M059J (cell line): ENCODE measurements at places on chromosomes 16 and 17. TPM values are rescaled to one million over a fixed set of nuclear protein-coding genes. Genes with fewer than 3 reads are reported as not detected.
A peak's percentile ranks its signal among the peaks of the same experiment; 100 is the strongest.

GRCh38 chr17:44079877-44080821 is 9.6 kb downstream of the G6PC3 start:
- DNase-seq: no peak

DNA sequence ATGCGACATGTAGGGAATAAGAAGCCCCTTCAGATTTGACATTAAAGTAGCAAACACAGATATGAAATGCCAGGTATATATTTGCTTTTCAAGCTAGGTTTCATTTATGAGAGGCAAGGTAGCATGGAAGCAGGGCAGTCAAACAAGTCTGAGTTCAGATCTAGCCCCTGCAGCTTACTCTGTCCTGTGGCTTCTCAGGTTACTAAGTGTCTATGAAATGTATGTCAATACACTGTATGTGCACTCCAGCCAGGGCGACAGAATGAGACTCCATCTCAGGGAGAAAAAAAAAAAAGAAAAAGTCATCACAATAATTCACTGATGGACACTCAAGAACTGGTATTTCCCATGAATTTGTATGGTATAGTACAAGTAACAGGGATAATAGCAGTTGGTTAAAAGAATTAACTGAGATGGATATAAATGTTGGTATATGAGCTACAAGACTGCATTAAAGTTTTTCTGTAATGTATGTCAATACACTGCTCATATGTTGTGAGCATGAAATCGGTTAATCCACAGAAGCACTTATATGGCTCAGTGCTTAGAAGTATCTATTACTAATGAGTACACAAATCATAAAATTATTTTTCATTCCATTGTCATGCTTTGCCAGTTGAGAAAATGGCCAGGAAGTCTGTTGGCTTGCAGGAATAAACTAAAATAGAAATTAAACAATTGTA is 2.9 kb upstream of the WSB1 start:
- DNase-seq: no peak

The E4F1 gene
- total RNA-seq: 9.6 and 20.1 TPM in 2 replicates

GRCh38 chr17:50289991-50290702 is 15.9 kb downstream of the TMEM92 start:
- DNase-seq: peak; percentile 98

DNA sequence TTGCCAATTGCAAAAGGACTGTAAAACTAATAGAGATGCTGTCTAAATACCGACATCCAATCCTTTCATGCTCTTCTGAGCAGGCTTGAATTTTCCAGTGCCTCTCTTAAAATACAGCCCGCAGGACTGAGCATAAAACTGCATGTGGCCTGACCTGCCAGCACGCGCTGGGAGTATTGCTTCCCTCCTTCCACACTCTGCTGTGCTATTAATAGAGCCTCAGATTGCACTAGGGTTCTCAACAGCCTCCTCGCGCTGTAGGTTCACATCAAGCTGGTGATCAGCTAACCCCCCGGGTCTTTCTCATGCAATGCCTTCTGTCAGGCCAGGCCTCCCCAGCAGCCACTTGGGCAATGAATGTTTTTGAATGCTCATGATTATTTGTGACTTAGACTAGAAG is 14.2 kb upstream of the MSI2 start:
- no peak for DNase-seq

The C17orf107 gene
- 0.20 TPM in 1 of 2 replicates, not detected in the other for total RNA-seq

DNA sequence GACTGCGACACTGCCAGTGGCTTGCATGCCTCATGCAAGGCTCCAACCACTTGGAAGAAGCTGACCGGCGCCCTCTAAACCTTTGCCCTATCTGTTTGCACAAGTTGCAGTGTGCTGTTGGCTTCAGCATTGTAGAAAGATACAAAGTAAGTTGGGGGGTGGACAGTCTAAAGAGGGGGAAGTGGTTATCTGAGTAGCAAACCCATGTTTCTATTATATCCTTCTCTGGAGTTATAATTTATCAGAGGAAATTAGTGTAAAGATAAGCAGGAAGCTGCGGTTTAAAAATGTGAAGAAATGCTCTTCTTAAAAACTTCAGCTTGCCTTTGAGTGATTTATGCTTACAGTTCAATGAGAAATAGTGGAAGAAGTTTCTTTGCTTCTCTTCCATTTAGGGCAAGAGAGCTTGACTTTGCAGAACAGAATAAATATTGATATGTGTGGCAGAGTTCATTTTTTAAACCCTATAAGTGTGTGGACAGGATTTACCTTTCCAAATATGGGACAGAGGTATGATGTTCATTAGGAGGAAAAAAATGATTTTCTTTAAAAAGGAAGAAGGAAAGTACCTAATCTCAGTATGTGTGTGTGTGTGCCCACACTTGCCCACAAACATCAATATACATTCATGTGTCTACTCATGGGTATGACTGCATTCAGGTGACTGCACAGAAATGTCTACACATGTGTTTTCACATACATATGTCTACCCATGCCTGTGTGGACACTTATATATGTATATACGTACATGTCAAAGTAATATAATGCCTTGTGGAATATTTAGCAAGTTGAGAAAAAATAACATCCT is 8.1 kb downstream of the AMZ2 start:
- DNase-seq: no peak

DNA sequence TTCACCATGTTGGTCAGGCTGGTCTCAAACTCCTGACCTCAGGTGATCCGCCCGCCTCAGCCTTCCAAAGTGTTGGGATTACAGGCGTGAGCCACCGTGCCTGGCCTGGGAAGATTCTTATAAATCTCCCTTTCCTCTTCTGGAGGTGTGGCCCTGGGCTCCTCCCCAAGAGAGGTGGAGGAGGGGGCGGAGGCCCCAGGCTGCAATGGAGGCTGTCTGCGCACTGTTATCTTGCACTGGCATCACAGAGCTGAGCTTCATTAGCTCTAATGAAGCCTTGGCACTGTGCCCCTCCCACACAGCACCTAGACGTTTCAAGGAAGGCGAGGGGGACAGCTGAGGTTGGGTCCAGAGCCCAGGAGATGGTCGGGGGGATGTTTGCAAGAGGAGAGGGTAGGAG is 7.5 kb downstream of the ARHGAP23 start:
- no peak for DNase-seq
